ENCODE measurements at places on chromosomes 1 and 21.

DNA sequence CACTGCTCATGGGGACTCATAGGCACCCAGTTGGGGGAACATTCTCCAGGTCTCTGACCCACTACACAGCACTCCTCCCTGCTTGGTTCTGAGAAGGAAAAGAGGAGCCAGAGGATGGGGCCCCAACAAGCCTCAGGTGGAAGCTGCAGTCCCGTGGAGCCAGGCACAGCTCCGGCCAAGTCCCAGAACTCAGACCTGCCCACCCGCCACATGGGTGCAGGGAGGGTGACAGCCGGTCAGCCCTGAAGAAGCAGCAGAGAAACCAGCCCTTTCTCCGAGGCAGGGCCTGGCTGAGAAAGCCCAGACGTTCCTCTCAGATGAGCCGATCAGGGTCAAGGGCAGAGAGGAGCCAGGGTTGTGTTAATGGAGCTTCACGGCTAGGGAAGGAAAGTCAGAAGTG is 106.5 kb downstream of the PRDM16 start:
- DNase-seq, result no peak

- DNase-seq, result peak; percentile 30
Measured at GRCh38 chr1:217117973-217118465, 394.8 kb upstream of the ESRRG start.

GRCh38 chr21:43355925-43356289 is 71.0 kb downstream of the SIK1 start:
- DNase-seq, result no peak

- peak; percentile 62 for DNase-seq
Measured at GRCh38 chr1:4395676-4396075, 258.7 kb upstream of the AJAP1 start.

Measured in renal cortical epithelial cell (primary cell).